ENCODE measurements at places on chromosomes 11 and 22.

GRCh38 chr11:119886667-119887230 lies 157.7 kb upstream of the NECTIN1 start:
- no peak overlapping the region for H3K27ac ChIP-seq
- H3K27me3 ChIP-seq = peaks cover 15% of the 10 kb centered on the region
- no peaks in the 10 kb centered on the region for H3K36me3 ChIP-seq
- no peak for DNase-seq
- H3K4me1 ChIP-seq = no peaks in the 10 kb centered on the region

GRCh38 chr11:22730319-22730718 lies 63.9 kb downstream of the GAS2 start:
- no peak overlapping the region for H3K4me3 ChIP-seq
- no peaks in the 10 kb centered on the region for H3K4me1 ChIP-seq
- H3K27ac ChIP-seq = no peak overlapping the region
- DNase-seq = peak; percentile 1
- no peaks in the 10 kb centered on the region for H3K36me3 ChIP-seq
- no peaks in the 10 kb centered on the region for H3K27me3 ChIP-seq

DNA sequence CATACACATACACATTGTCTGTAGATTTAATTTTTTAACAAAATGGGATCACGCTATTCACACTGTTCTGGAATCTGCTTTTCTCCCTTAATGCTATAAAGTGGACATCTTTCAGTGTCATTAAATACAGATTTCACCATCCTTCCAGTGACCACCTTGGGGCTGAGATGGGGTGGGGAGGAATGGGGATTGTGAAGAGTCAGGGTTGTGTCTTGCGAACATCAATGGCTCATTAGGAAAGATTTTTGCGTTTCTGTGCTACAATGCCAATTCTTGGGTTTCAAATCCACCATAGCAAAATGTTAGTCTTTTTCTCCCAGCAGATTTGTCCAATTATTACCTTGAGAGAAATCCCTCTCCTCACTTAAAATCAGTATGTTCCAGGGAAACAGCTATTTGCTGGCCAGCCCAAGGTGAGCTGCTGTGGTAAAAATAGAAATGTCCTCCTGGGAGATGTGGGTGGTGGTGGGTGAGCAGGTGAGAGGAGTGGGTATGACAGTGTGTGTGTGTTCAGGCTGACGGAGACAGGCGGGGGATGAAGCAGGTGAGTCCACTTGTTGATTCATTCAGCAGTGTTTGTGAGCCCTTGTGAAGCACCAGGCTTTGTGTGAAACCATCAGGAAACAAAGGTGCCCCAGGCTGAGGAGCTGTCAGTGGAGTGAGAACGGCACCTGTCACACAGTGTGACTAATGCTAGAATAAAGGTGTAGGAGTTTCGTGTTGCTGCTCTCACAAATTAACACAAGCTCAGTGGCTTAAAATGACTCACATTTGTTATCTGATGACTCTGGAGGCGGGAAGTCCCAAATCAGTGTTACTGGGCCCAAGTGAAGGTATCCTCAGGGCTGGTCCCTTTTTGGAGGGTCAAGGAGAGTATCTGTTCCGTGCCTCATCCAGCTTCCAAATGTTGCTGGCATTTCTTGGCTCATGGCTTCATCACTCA lies 1.7 kb upstream of the CBX6 start:
- H3K27me3 ChIP-seq = no peaks in the 10 kb centered on the region

- H3K4me3 ChIP-seq = no peak overlapping the region
- DNase-seq = peak; percentile 83
- peaks cover 2% of the 10 kb centered on the region for H3K4me1 ChIP-seq
- H3K27me3 ChIP-seq = no peaks in the 10 kb centered on the region
These were observed 5.3 kb upstream of the AKIP1 start for GRCh38 chr11:8905528-8906165.

GRCh38 chr11:96841792-96842191 lies 452.0 kb downstream of the JRKL start:
- H3K36me3 ChIP-seq = no peaks in the 10 kb centered on the region
- no peaks in the 10 kb centered on the region for H3K4me1 ChIP-seq
- H3K4me3 ChIP-seq = no peak overlapping the region
- no peak for DNase-seq
- no peak overlapping the region for H3K27ac ChIP-seq
- no peaks in the 10 kb centered on the region for H3K27me3 ChIP-seq

GRCh38 chr11:131154351-131154750 lies 216.1 kb upstream of the NTM start:
- no peaks in the 10 kb centered on the region for H3K36me3 ChIP-seq
- no peaks in the 10 kb centered on the region for H3K4me1 ChIP-seq
- DNase-seq = no peak
- H3K27me3 ChIP-seq = peaks cover 2% of the 10 kb centered on the region

DNA sequence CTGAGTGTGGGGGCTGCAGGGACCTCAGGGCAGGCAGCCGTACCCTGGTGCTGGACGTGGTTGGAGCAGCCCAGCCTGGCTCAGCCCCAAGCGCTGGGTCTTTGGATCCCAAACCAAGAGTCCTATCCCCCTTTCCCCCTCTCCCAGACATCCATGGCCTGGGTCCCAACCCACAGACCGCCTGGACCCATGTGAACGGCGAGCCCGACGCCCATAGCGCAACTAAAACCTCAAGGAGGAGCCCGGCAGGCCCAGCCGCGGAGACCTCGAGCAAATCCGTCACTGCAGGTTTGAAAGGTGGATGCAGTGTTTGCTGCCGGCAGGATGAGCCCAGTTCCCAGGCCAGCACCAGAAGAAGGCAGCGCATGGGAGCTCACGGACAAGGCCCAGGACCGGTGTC lies 337.0 kb downstream of the BRD1 start:
- DNase-seq = no peak
- H3K4me1 ChIP-seq = no peaks in the 10 kb centered on the region
- no peaks in the 10 kb centered on the region for H3K36me3 ChIP-seq
- H3K4me3 ChIP-seq = no peak overlapping the region

DNA sequence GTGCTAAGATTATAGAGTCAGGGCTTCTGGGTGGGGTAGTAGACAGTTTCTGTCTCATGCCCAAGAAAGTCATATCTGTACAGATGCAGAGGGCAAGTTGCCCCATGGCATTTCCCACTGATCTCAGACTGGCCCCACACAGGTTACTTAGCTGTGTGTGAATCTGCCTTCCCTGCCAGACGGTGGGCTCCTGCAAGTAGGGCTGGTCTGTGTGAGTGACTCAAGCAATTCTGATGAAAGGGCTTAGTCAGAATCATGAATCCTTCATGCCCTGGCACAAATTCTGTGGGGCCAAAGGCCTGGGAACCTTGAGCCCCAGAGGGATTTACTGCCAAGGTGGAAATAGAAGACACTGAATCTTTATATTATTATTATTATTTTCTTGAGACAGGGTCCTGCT lies 30.4 kb downstream of the USH1C start:
- peaks cover 20% of the 10 kb centered on the region for H3K27me3 ChIP-seq
- no peak overlapping the region for H3K27ac ChIP-seq
- H3K4me3 ChIP-seq = no peak overlapping the region
- DNase-seq = no peak
- no peaks in the 10 kb centered on the region for H3K36me3 ChIP-seq
- no peaks in the 10 kb centered on the region for H3K4me1 ChIP-seq

DNA sequence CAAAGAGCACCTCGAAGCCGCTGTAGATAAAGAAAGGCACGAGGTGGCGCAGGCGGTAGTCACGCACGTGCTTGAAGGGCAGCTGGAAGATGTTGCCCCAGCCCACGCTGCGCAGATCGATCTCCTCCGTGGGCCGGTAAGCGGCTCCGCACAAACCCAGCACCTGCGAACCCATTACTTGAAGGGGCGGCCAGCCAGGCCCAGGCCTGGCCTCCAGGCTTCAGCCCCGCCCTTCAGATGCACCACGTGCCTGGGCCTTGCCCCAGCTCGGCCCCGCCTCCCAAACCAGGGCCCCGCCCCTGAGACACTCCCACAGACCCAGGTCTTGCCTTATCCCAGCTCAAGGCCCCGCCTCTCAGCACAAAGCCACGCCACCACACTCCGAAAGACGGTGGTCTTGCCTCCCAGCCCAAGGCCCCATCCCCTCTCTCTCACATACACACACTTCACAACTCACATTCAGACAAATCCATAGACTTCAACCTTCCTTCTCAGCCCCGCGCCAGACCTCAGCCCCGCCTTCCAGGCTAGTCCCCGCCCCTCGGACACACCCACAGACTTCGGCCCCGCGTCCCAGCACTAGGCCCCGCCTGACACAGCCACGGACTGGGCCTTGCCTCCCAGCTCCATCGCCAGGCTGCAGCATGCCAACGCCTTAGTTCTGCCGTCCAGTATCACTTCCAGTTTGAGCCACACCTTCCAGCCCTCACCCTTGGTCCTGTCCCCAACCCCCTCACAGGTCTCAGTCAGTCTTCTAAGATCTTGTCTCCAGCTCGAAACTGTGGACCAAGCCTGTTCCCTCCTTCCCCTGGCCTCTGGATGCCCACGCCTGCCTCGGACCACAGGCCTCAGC lies 7.0 kb downstream of the UNC93B1 start:
- no peaks in the 10 kb centered on the region for H3K36me3 ChIP-seq
- H3K27me3 ChIP-seq = no peaks in the 10 kb centered on the region
- no peak for DNase-seq
- H3K4me3 ChIP-seq = no peak overlapping the region

- no peak overlapping the region for H3K4me3 ChIP-seq
- no peaks in the 10 kb centered on the region for H3K36me3 ChIP-seq
- peak; percentile 60 for DNase-seq
These were observed 340.8 kb downstream of the MN1 start for GRCh38 chr22:27460591-27461347.

DNA sequence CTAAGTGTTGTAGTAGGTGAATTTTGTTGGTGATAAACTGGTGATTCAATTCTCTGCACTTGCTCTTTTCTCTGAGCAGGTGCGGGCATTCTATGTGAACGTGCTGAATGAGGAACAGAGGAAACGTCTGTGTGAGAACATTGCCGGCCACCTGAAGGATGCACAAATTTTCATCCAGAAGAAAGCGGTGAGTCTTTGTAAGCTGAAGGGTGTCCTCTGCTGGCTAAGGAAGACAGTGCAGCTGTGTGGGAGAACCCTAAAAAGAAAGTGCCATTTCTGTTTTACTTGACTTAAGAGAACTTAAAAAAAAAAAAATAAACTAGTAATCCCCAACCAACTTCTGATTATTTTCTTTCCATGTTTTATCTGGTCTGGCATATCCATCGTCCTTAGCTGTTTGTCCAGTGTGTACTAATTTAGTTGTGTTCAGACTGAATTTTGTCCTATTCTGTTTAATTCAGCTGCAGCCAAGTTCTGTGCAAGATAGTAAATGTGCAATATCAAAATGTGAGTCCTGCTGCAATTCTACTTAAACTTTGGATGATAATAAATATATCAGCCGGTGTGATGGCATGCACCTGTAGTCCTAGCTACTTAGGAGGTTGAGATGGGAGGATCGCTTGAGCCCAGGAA lies 29.6 kb downstream of the CAT start:
- H3K4me3 ChIP-seq = no peak overlapping the region
- H3K4me1 ChIP-seq = no peaks in the 10 kb centered on the region

DNA sequence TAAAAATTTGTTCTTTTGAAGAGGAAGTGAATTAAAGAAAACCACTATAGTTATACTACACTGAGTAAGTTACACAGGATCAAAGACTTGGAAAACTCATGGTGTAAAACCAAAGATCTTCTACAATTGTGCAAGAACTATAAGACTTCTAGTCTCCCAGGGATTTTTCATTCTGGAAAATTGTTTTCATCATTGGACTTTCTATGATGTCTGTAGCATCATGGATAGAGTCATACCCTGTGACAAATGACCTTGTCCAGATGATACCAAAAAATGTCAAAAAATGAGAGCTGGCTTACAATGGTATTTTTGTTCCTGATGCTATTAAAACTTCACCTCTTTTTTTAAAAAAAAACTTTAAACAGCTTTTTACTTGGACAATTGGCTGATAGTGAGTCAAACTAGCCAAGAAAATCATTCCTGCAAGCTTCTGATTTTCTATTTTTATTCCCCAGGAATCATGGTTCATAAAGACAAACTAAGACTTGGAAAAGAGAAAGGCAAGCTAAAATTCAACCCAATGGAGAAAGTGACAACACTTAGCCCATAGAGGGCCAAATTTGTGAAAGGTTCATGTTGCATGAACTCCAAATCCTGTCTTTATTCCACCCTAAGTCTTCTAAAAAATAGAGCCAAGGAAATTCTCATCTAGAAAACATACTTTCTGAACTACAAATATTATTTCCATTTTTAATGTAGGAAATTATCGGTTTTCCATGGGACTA lies 30.7 kb downstream of the ME3 start:
- H3K27me3 ChIP-seq = no peaks in the 10 kb centered on the region
- H3K36me3 ChIP-seq = no peaks in the 10 kb centered on the region
- no peak for DNase-seq
- H3K4me3 ChIP-seq = no peak overlapping the region
- H3K4me1 ChIP-seq = peaks cover 28% of the 10 kb centered on the region

DNA sequence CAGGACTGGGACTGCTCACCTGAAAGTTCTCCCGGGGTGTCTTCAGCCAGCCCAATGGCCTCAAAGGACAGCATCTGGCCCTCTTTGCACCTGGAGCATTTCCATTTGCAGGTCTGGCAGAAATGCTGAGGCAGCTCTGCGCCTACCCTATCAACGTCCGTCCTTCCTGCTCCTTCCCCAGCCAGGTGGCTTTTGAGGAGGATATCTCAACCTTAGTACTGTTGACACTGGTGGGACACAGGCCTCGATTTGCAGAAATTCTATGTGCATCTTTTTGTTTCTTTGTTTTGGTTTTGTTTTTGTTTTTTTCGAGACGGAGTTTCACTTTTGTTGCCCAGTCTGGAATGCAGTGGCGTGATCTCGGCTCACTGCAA lies 5.0 kb downstream of the MOGAT2 start:
- no peak for DNase-seq
- H3K4me3 ChIP-seq = no peak overlapping the region
- H3K4me1 ChIP-seq = no peaks in the 10 kb centered on the region
- H3K27ac ChIP-seq = no peak overlapping the region
- no peaks in the 10 kb centered on the region for H3K36me3 ChIP-seq

DNA sequence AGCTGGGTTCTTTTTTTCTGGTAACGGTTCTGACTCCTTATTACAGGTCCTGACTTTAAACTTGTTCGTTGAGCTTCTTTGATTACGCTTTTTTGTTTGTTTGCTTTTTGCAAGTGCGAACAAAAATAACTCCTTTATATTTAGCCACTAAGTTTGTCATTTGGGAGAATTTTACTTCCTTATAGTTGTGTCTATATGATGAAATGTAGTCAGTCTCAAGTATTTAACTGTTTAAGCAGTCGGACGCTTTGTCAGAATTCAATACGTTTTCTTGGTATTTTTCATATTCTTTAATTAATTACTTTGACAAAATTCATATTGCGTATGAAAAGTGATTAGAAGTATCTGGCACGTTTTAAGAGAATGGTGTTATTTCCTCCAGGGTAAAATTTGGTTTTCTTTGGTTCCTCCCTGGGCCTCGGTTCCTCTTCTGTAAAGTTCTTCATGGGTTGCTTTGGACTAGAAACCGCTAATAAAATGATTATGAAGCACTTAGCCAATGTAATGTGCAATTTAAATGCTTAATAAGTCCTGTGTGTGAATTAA lies 1.3 kb downstream of the CBL start:
- DNase-seq = no peak
- H3K36me3 ChIP-seq = no peaks in the 10 kb centered on the region
- peaks cover 5% of the 10 kb centered on the region for H3K4me1 ChIP-seq
- H3K27ac ChIP-seq = no peak overlapping the region
- H3K27me3 ChIP-seq = no peaks in the 10 kb centered on the region

Data from IMR-90 (cell line).